ENCODE measurements at places on chromosomes 11 and 22. TPM values are rescaled to one million over a fixed set of nuclear protein-coding genes. Genes with fewer than 3 reads are reported as not detected.

TPST2 gene
- total RNA-seq: 121 TPM

NRIP3 gene
- total RNA-seq: 5.5 TPM

CST6 gene
- total RNA-seq: 0.49 TPM

ART1 gene
- total RNA-seq: not detected

CYTH4 gene
- total RNA-seq: 0.06 TPM

BACE1 gene
- total RNA-seq: 13.0 TPM

OR5A1 gene
- not detected for total RNA-seq

FOLR3 gene
- not detected for total RNA-seq

STK33 gene
- total RNA-seq: 0.49 TPM

DMC1 gene
- total RNA-seq: 1.5 TPM

CRYBB2 gene
- total RNA-seq: not detected

SLC6A5 gene
- not detected for total RNA-seq

TRIM48 gene
- not detected for total RNA-seq

MUC5AC gene
- total RNA-seq: not detected

ADM gene
- total RNA-seq: 210 TPM

OR51V1 gene
- not detected for total RNA-seq

PPP1R14B gene
- total RNA-seq: 207 TPM

SLC22A12 gene
- not detected for total RNA-seq
